Naive thymus-derived CD4-positive, alpha-beta T cell (primary cell): ENCODE measurements at places on chromosomes 16 and 17. TPM values are rescaled to one million over a fixed set of nuclear protein-coding genes. Genes with fewer than 3 reads are reported as not detected.

GRCh38 chr17:48259694-48260291, 152.2 kb downstream of the SNX11 start:
- H3K4me1 ChIP-seq = no peaks in the 10 kb centered on the region
- H3K27ac ChIP-seq = no peak overlapping the region

GRCh38 chr17:81920612-81921536, 2.9 kb upstream of the SIRT7 start:
- no peaks in the 10 kb centered on the region for H3K36me3 ChIP-seq
- H3K27ac ChIP-seq = no peak overlapping the region
- no peaks in the 10 kb centered on the region for H3K27me3 ChIP-seq
- no peak for DNase-seq

DNA sequence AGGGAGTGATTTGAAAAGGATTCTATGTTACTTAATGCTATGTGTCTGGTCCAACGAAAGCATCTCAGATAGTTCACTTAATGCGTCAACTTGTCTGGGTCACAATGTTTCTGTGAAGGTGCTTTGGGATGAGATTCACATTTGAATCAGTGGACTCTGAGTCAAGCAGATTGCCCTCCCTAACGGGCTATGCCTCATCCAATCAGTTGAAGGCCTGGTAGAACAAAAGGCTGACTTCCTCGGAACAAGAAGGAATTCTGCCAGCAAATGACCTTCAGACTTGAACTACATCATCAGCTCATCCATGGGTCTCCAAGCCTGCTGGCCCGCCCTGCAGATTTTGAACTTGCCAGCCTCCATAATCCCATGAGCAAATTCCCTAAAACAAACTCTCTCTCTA, 15.2 kb downstream of the EMP2 start:
- DNase-seq = no peak
- H3K4me1 ChIP-seq = no peaks in the 10 kb centered on the region
- no peak overlapping the region for H3K4me3 ChIP-seq
- H3K27me3 ChIP-seq = no peaks in the 10 kb centered on the region
- no peak overlapping the region for H3K27ac ChIP-seq

Gene CIBAR2
- polyA plus RNA-seq = not detected

- no peak overlapping the region for H3K27ac ChIP-seq
- H3K4me3 ChIP-seq = no peak overlapping the region
- no peaks in the 10 kb centered on the region for H3K4me1 ChIP-seq
- H3K27me3 ChIP-seq = no peaks in the 10 kb centered on the region
- DNase-seq = no peak
- H3K36me3 ChIP-seq = no peaks in the 10 kb centered on the region
Measured at GRCh38 chr16:53087101-53087500, 32.3 kb downstream of the CHD9 start.
